ENCODE measurements at places on chromosomes 2 and 18.

GRCh38 chr2:25256488-25256875 is 85.2 kb downstream of the DNMT3A start:
- peak overlapping the region; percentile 5 for H3K27ac ChIP-seq
- no peak overlapping the region for H3K4me3 ChIP-seq
- H3K27me3 ChIP-seq = no peaks in the 10 kb centered on the region
- no peak for DNase-seq

- no peaks in the 10 kb centered on the region for H3K36me3 ChIP-seq
- no peaks in the 10 kb centered on the region for H3K4me1 ChIP-seq
- no peak for DNase-seq
- peaks cover 8% of the 10 kb centered on the region for H3K27me3 ChIP-seq
- no peak overlapping the region for H3K4me3 ChIP-seq
Observed at GRCh38 chr2:120958623-120959366, 223.1 kb downstream of the GLI2 start.

- H3K4me1 ChIP-seq = no peaks in the 10 kb centered on the region
- H3K27ac ChIP-seq = no peak overlapping the region
- no peak for DNase-seq
- no peaks in the 10 kb centered on the region for H3K36me3 ChIP-seq
Observed at GRCh38 chr2:34291076-34291475, 692.0 kb upstream of the FAM98A start.

DNA sequence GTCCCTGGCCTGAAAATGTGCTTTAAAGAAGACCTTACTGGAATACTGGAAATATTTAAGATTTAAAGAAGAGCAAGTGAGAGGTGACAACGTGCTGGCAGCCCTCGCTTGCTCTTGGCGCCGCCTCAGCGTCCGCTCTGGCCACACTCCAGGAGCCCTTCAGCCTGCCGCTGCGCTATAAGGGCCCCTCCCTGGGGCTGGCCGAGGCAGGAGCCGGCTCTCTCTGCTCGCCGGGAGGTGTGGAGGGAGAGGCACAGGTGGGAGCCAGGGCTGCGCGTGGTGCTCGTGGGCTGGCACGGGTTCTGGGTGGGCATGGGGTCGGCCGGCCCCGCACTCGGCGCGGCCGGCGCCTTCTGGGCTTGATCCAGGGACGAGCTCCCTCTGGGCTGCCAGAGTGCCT is 2.9 kb upstream of the COQ10B start:
- H3K4me3 ChIP-seq = no peak overlapping the region
- DNase-seq = peak; percentile 65
- H3K4me1 ChIP-seq = peaks cover 19% of the 10 kb centered on the region
- H3K27me3 ChIP-seq = no peaks in the 10 kb centered on the region

- H3K27ac ChIP-seq = no peak overlapping the region
- no peaks in the 10 kb centered on the region for H3K4me1 ChIP-seq
- peak; percentile 34 for DNase-seq
- peaks cover 16% of the 10 kb centered on the region for H3K27me3 ChIP-seq
Observed at GRCh38 chr2:1550658-1551316, 137.5 kb downstream of the TPO start.

DNA sequence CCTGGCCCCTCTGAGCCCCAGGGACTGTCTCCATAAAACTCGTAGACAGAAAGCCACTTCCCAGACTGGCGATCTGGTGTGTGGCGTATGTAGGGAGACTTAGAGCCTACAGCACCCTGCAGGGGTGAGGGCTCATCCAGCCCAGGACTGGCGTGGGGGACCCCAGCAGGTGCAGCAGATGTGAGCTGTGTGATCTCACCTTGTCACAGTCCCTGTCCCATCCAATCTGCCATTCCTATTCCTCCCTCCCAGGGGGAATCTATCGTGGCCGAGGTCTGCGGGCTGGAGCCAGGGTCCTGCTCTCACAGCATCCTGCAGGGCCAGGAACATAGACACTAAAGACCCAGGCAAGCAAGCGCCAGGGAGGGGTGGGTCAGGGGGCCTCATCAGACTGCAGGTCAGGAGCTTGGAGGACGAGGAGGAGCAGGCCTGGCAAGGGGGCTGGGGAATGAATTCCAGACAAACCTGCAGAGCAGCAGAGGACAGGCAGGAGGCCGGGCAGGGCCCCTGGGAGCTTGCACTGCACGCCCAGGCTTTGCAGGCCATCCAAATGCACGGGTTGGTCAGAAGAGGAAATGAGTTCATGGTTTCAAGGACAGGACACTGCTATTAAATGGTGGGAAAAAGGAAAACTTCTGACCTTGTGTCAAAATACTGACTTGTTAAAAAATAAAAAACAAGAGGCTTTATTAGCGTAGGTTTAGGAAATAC is 32.5 kb downstream of the HS6ST1 start:
- DNase-seq = no peak
- no peak overlapping the region for H3K27ac ChIP-seq
- H3K4me1 ChIP-seq = peaks cover 3% of the 10 kb centered on the region
- no peaks in the 10 kb centered on the region for H3K27me3 ChIP-seq

GRCh38 chr18:46591783-46592391 is 65.1 kb downstream of the LOXHD1 start:
- H3K4me3 ChIP-seq = no peak overlapping the region
- no peaks in the 10 kb centered on the region for H3K4me1 ChIP-seq
- no peaks in the 10 kb centered on the region for H3K27me3 ChIP-seq
- no peak overlapping the region for H3K27ac ChIP-seq

DNA sequence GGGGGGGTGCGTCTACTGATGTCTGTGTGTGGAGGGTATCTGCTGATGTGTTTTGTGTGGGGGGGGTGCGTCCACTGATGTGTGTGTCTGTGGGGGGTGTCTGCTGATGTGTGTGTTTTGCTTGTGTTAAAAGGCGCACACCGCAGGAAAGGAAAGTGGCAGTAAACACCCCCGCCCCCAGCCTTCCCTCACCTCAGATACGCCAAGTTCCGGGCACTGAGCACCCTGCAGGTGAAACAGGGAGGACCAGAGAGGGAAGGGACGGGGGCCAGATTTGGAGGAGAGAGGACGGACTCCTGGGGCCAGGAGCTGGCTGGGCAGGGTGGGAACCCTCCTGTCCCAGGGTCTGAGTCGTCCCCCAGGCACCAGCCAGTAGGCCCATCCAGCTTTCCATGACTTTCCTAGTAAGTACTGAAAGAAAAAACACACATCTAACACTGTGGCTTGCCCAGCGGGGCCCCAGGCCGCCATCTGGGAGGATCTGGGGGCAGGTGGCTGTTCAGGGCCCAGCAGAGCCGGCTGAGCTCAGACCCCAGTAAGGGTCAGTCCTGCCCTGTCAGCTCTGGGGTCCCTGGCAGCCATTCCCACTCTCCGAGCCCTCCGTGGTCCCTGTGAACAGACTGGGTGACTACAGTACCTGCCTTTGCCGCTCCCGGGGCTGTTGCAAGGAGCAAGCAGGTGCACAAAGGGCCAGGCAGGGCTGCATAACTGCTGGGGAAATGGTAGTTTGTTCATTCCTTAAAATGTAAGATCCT is 126.9 kb downstream of the NFATC1 start:
- no peak overlapping the region for H3K27ac ChIP-seq
- H3K4me1 ChIP-seq = peaks cover 9% of the 10 kb centered on the region
- no peak for DNase-seq
- peaks cover 1% of the 10 kb centered on the region for H3K36me3 ChIP-seq
- no peak overlapping the region for H3K4me3 ChIP-seq

DNA sequence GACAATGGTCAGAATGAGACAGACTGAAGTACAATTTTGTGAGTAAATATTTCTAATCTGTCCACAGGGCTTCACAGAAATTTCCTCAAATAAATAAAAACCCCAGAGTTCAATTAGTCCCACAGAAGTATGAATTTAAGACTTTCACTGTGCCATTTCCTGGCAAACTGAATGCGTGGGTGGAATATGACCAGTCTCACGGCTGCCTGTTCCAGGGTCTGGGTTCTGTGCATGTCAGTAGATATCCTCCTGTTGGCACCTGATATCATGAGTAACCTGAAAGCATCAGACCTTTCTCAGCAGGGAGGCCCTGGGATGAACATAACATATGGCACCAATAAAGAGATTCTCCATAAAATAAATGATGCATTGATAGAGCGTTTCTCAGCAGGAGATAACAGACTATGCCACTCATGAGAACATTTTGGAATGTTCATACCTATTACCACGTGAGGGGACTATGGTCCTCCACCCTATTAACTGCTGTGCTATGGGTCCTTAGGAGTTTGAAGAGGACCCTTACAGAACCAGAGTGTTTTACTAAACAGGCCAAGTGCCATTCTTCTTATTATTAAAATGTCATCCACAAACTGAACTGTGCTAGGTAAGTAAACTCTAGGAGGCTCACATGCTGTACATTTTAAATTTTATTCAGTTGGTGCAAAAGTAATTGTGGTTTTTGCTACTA is 10.6 kb upstream of the MALL start:
- no peaks in the 10 kb centered on the region for H3K27me3 ChIP-seq
- no peaks in the 10 kb centered on the region for H3K36me3 ChIP-seq
- H3K4me3 ChIP-seq = no peak overlapping the region
- no peak for DNase-seq
- H3K4me1 ChIP-seq = peaks cover 4% of the 10 kb centered on the region

- peaks cover 38% of the 10 kb centered on the region for H3K4me1 ChIP-seq
- no peaks in the 10 kb centered on the region for H3K36me3 ChIP-seq
- H3K4me3 ChIP-seq = no peak overlapping the region
- no peak for DNase-seq
Observed at GRCh38 chr2:223914324-223914723, 30.8 kb downstream of the WDFY1 start.

GRCh38 chr18:75455249-75456198 is 28.0 kb upstream of the SMIM21 start:
- peaks cover 60% of the 10 kb centered on the region for H3K27me3 ChIP-seq
- peaks cover 2% of the 10 kb centered on the region for H3K4me1 ChIP-seq
- no peaks in the 10 kb centered on the region for H3K36me3 ChIP-seq
- H3K27ac ChIP-seq = no peak overlapping the region

DNA sequence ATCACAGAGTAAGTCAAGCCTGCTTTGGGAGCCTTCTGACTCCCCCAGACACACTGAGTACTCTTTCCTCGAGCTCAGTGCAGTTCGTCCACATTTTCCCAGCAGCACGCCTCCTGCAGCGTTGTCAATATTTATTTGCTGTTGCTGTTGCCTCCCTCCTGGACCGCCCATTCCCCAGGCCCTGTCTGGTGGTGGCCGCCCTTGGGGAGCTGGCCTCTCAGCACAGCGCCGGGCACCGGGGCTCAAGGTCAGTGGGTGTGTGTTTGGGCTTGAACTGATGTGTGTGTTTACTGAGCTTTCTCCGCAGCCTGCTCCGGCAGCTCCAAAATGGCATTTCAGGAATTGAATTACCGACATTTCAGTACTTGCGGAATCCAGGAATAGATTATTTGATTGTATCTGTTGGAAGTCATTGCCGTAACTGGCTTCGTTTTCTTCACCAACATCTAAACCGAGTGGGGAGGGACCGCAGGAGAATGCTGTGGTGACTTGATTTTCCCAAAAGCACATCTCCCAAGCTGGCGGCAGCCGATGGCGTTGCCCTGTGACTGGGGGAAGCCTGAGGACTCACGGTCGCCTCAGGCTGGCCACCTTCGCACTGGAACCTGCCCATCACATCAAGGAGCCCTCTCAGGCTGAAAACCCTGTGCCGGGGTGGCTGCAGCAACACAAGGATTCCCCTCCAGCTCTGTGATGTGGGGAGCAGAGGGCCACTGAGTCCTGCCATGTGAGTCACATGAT is 66.0 kb downstream of the HPCAL1 start:
- peaks cover 37% of the 10 kb centered on the region for H3K4me1 ChIP-seq
- no peak overlapping the region for H3K4me3 ChIP-seq
- no peaks in the 10 kb centered on the region for H3K27me3 ChIP-seq

DNA sequence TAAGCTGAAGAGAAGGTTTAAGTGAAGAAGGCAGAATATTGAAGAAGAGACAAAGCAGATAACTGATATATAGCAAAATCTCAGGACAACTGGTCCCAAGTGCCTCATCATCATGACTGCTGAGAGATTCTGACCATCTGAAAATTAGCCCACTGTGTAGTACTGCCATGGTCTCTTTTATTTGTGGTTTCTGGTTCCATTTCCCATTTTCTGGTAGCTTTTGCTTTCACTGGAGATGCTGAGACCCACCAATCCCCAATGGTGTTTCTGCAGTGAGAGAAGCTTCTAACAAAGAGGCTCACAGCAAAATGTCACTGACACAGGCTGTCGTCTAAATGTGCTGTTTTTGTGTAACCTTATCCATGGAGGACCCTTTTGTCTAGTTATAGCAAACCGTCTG is 79.5 kb downstream of the TMEM163 start:
- no peaks in the 10 kb centered on the region for H3K4me1 ChIP-seq
- H3K36me3 ChIP-seq = no peaks in the 10 kb centered on the region
- no peak overlapping the region for H3K4me3 ChIP-seq
- no peak for DNase-seq
- no peak overlapping the region for H3K27ac ChIP-seq

- no peak for DNase-seq
- H3K27me3 ChIP-seq = no peaks in the 10 kb centered on the region
- no peaks in the 10 kb centered on the region for H3K36me3 ChIP-seq
- no peak overlapping the region for H3K4me3 ChIP-seq
- no peak overlapping the region for H3K27ac ChIP-seq
- H3K4me1 ChIP-seq = no peaks in the 10 kb centered on the region
Observed at GRCh38 chr18:44997174-44997573, 316.5 kb downstream of the SETBP1 start.

DNA sequence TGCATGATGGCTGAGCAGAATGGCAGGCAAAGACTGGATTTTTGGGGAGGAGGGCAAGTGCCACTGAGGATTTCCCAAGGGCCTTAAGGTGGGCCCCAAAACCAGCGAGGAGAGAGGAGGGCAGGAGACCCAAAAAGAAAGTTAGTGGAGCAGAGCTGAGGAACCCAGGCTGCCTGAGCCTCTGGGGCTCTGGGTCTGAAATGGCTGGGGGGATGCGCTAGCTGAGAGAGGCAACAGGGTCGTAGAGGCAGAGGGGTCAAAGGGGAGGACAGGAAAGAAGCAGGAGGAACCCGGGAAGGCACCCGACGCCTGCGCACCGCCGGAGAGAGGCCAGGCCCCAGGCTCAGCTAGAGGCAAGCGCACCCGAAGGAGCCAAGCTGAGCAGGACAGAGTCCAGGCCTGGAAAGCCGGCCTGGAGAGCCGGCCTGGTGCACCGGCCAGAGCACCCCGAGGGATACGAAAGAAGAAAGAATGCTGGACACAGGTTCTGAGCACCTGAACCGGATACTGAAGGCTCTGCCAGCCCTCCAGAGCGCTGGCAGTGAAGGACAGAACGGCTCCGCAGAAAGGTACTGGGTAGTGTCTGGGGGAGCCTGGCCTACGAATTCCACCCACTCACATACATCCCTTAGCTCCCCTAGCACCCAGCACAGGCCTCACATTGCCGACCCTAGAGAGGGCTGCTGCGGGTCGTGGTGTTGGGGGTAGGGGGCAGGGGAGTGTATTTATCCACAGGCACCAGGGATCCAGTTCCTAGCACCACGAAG is 39.5 kb upstream of the ATP6V1B1 start:
- H3K36me3 ChIP-seq = no peaks in the 10 kb centered on the region
- peaks cover 81% of the 10 kb centered on the region for H3K27me3 ChIP-seq
- peaks cover 19% of the 10 kb centered on the region for H3K4me1 ChIP-seq
- no peak for DNase-seq
- H3K4me3 ChIP-seq = no peak overlapping the region
- no peak overlapping the region for H3K27ac ChIP-seq

DNA sequence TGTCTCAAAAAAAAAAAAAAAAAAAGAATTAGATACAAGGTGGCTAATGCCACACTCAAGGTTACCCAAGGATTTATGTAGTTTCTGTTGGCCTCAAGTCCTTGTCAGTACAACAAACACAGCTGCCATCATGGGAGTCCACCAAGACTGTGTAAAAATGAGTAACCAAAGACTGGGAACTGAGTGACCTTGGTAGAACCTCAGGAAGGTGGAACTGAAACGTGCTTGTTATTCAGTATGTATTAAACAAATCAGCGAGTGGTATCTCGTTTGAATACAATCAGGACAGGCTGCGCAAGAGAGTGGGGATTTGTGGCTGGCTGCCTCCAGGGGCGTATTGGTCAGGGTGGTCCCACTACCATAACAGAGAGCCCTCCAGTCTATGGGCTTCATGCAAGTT is 1.6 kb upstream of the SFTPB start:
- H3K4me1 ChIP-seq = peaks cover 60% of the 10 kb centered on the region
- DNase-seq = no peak
- no peak overlapping the region for H3K4me3 ChIP-seq
- H3K36me3 ChIP-seq = no peaks in the 10 kb centered on the region
